SK-N-SH (cell line): ENCODE measurements at places on chromosomes 5 and 9.

DNA sequence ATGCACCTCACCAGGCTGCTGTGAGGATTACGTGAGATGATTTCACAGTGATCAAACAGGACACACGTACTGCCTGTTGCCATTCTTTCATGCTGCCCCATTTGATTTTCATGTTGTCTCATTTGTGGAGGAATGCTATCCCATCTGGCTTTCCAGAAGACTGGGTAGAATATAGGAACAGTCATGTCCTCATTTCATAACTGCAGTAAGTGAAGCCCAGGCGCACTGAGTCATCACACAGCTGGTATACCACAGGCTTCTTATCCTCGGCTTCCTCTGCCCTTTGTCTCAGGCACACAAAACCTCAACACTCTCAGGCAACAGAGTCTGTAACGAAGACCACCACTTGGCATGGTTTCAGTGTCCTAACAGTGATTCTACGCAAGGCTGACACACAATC lies 62.3 kb downstream of the LHFPL2 start:
- DNase-seq, result no peak

- no peak for DNase-seq
Observed at GRCh38 chr5:160787240-160787639, 64.8 kb downstream of the ATP10B start.

GRCh38 chr5:129951039-129951438 lies 46.8 kb downstream of the CHSY3 start:
- no peak for DNase-seq

DNA sequence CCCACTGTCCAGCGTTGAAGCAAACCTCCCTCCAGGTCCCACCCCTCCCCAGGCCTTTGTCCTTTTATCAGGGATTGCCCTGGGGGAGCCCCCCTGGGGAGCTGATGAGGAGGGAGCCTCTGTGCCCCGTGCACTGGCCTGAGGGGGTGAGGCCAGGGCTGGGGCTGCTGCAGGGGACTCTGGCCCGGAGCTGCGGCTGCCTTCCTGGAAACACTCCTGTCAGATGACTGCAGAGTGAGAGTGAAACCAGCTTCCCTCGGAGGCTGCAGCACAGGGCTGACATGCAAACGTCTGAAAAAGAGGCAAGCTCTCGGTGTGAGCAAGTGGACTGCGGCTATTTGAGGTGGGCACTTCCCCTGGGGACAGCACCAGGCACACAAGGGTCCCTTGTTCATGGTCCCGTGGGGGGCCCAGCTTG lies 4.6 kb upstream of the TRAF2 start:
- no peak for DNase-seq

GRCh38 chr9:136160995-136161610 lies 42.4 kb upstream of the TMEM250 start:
- no peak for DNase-seq

GRCh38 chr5:98307811-98308210 lies 465.7 kb upstream of the RGMB start:
- no peak for DNase-seq

DNA sequence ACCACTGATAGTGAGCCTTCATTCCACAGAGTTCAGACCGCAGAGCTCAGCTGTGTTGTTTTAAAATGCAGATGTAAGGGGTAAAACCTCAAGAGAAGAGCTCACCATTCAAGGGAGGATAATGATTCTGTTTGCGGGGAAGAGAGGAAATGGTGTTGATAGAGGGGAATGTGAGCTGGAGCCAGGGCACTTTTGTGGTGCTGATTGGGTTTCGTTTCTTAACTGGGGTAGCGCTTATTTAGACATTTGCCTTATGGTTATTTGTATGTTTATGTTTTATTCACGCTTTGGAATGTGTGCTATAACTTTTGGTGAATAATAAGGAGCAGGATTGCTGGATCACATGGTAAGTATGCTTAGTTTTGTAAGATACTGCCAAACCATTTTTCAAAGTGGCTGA lies 42.5 kb downstream of the STXBP1 start:
- DNase-seq, result no peak

GRCh38 chr5:168184103-168184502 lies 107.3 kb upstream of the WWC1 start:
- no peak for DNase-seq

DNA sequence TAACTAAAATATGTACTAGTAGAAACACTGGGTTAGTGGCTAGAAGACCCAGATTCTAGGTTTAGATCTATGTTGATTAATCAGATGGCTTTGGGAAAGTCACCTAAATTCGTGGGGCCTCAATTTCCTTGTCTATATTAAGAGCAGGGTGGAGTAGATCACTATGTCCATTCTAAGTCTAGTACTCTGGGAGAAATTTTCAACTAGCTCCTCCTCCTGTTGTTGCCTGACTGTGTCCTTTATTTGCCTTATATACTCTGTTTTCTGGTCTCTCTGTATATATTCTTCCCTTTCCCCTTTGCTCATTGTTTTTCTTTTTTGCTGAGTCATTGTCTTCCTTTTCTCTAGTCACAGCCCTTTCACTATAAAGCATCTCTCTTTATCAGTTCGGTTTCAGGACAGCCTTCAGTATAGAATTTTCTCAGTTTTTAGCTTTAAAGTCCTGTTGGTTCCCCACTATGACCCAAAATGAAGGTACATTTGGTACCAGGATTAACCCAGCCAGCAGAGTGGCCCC lies 44.5 kb upstream of the CDH6 start:
- no peak for DNase-seq

- DNase-seq, result peak; percentile 53
Observed at GRCh38 chr9:95857124-95857523, 18.4 kb upstream of the ERCC6L2 start.

- DNase-seq, result peak; percentile 33
Observed at GRCh38 chr9:37575511-37575914, 667 bp downstream of the FBXO10 start.

GRCh38 chr5:88734983-88735382 lies 148.0 kb downstream of the MEF2C start:
- DNase-seq, result no peak

GRCh38 chr5:168101352-168101751 lies 190.1 kb upstream of the WWC1 start:
- no peak for DNase-seq

- DNase-seq, result no peak
Observed at GRCh38 chr9:86424251-86424891, 70.2 kb upstream of the TUT7 start.

GRCh38 chr5:135040333-135041144 lies 6.5 kb upstream of the PITX1 start:
- DNase-seq, result peak; percentile 77

- no peak for DNase-seq
Observed at GRCh38 chr5:145978171-145978570, 41.8 kb downstream of the SH3RF2 start.

- no peak for DNase-seq
Observed at GRCh38 chr5:72185496-72186329, 78.4 kb downstream of the MAP1B start.

- DNase-seq, result no peak
Observed at GRCh38 chr5:90563108-90563507, 4.5 kb downstream of the ADGRV1 start.

DNA sequence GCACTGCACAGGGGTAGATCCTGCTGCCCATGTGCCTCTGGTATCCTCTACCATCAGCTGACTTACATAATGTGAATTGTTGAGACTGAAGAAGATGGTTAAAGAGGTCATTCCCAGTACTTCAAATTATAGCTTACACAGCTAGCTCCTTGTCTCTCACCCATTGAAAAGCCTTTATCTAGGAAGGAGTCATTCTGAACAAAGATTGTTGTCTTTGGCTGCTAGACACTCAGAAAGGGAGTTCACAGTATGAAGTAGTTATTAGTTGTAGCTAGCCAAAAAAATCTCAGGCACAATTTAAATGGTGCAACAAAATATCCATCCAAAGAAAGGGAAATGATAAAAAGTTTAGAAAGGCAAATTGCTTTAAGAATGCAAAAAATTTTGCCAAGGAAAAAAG lies 102.0 kb upstream of the NREP start:
- DNase-seq, result no peak

DNA sequence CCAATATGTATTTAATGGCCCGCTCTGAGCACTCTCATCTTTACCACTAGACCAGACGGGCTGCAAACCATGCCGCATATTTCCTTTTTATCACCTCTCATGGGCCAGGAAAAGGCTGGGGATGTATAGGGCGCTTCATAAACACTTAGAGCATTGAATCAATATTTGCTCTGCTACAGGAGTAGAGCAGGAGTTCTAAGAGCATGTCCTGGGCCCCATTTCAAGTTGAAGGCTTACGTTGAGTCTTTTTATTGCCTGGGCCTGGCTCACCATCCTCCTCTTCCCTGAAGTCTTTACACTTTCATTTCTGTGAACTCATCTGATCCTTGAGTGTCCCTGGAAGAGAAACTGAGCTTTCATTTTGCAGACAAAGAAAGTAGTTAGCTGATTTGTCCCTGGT lies 112.4 kb downstream of the FSTL4 start:
- DNase-seq, result no peak

DNA sequence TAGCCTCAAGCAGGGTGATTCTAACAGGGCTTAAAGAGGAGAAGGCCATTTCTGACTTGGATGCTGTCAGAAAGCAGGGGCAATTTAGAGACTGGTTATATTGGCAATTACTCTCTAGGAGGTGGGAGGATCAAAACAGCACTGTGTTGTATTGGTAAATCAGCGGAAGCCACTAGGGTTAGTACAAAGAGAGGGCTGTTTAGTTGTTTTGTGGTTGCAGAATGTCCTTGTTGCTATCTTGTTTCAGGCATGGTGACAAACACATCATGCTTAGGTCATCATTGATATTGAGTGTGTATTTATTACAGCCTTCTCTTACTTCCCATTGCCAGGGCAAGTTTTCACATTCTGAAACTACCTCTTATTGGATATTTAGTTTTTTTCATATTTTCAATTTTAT lies 165.3 kb downstream of the TAF11L14 start:
- DNase-seq, result no peak
